NCI-H510A treated with DMSO at 0.1 percent for 48 hours (cell line): ENCODE measurements at places on chromosomes 5 and 9.

- no peak for DNase-seq
Observed at GRCh38 chr5:107597247-107597646, 73.5 kb downstream of the EFNA5 start.

DNA sequence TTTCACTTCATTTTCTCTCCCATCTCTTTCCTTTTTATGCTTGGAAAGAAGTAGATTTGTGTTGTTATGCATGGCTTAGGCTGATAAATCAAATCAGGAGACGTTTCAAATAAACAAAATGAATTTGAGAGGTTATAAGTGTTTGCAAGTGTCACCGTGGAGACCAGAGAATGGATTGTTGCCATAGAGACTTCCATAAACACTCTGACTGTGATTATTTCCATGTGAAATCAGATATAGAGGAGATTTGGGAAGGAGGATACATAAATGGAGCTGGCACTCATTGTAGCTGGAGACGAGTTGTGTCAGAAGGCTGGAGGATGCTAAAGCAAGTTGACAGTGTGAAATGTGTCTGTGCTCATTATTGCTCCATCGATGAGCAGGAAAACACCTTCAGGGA is 84.2 kb upstream of the PCSK1 start:
- DNase-seq, result peak; percentile 36

DNA sequence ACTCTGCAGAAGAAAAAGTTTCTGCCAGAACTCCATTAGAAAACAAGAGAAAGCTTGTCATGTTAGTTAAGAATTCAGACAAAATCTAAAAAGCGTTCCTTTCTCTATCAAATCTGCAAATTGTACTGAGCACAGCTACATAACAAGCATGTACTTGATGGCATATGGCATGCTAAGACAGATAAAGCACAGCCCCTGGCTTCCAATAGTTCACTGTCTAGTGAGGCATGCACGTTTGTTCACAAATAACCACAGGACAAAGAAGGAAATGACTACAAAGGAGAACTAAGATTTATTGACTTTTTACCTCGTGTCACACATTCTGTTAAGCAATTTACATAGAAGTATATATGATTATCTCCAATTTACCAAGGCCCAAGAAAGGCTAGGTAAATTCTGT is 518.2 kb upstream of the TLE4 start:
- no peak for DNase-seq

DNA sequence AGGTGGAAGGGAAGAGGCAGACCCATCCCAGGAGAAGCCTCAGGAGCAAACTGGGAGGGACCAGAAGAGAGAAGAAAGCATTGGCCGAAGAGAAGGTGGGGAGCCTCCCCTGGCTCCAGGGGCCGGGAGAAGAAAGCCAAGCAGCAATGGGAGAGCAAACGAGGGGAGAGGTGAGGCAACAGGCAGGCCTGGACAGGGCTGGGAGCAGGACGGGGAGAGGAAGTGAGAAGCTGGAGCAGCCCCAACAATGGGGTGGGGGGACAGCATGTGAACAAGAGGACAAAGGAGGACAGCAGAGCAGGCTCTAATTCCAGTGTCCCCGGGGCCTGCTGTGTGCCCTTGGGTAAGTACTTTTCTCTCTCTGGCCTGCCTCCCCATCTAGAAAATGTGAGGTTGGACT is 115.3 kb downstream of the PSD2 start:
- no peak for DNase-seq

DNA sequence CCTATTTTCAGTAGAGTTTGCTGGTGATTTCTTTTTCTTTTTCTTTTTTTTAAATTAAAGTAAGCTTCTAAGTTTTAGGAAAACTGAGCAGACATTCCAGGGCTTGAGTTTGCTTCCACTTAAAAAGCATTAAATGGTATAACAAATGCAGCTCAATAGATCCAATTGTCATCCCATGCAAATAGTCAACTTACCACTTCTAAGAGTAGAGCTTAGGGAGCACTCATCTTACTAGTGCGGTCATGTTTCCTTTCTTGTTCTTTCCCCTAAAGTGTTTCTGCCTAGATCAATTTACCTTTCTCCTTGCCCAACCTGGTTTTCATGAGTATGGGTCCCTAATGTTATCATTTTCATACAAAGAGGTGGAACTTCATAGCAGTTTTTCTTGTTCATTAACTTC is 13.0 kb upstream of the CEP120 start:
- no peak for DNase-seq

- no peak for DNase-seq
Observed at GRCh38 chr5:53423724-53424123, 56.7 kb upstream of the FST start.

DNA sequence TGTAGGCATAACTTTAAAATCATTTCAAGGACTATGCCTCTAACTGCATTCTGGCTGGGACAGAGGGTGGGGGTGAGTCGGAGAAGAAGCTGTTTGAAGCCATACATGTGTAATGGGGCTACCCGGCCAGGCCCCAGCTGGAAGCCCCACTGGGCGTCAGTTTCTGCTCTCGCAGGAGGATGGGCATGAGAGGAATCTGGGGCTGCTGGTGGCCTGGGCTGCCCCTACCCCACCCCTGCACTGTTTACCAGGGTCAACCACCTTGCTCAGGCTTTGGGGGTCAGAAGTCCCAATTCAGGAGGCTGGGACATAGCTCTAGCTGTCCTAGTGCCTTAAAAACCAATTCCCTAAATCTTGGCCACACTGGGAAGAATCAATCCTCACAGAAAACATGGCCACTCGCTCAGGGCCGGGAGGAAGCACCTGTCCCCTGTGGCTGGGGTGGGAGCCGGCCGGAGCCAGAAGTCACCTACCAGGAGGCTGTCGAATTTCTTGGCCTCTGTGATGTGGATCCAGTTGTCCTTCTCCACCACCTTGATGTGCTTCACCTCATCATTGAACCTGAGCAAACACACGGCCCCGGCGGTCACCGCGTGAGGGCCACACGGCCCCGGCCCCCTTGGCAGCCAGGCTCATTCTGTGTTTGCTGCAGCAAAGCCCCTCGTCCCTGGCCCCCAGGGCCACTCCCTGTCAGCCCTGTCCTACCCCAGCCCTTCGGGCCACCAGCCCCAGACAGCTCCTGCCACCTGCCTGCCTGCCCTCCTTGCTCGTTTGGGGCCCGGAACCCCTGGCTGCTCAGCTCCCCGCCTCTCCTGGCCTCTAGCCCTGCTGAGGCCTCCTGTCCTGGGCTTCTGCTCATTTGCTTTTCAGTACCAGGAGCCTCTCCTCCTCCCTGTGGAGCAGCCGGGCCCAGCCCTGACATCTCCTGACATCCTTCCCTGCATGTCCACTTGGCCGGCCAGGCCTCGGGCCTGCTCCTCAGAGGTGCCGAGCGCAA is 33.6 kb upstream of the SARDH start:
- DNase-seq, result no peak

GRCh38 chr5:17257705-17258273 is 40.4 kb downstream of the BASP1 start:
- DNase-seq, result no peak

DNA sequence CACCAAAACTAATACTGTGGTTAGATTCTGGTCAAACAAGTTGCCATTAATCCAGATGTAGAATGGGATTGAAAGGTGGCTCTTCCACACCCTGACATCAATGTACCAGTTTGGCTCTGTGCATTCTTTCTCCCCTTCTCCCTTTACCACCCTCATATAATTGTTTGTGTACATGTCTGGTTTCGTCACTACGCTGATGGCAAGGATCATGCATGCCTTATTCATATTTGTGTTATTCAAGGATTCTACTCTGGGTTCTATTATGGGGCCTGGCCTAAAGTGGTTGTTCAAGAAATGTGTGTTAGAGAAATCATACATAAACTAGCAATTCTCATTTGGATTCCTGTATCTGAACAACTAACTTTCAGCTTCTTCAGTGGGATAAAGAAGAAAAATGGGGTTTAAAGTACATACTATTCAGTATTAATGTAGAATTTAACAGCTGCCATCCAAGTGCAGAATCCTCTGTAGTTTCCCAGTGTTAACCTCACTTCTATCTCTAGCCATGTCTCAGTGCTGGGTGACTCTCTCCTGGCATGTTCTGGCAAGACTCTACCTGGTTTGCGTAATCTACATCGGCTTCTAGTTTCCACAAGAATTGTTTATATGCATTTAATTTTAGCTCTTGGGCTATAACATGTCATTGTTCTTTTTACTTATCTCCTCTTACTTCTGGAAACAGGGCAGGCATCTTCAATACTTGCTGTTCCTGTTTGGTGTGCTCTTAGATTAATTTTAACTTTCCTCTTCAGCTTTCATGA is 27.9 kb upstream of the CDKN2B start:
- no peak for DNase-seq

DNA sequence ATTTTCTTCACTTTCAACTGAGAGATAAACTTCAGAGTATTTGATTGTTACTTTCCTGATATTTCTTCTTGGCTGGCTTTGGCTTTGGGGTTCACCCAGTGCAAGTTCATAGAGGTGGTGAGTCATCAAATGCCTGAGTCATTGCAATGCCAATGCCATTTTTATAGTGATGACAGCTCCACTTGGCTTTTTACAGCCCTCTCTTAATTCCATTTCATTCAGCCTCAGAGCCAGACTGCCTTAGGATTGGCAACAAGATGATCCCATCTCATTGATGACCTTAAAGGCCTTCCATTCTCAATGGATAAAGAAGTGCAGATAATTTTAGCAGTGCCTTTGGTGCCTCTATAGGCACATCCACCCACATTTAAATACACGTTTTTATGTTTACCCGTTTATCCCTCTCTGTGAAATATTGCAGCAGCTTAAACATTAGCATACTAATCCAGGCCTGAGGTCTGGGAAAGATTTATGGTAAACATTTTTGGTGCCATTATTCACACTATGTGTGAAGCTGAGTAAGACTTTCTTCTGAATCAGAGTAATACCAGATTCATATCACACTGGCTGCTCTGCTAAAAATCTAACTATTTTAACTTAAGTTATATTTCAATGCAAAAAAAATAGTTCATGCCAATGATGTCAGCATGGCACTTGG is 88.9 kb upstream of the TYRP1 start:
- DNase-seq, result no peak

GRCh38 chr9:137550231-137550621 is at the start of gene PNPLA7:
Gene PNPLA7 (minus strand): TSS chr9:137550402. CDS start chr9:137550197, 205 bp downstream.
- peak; percentile 87 for DNase-seq

GRCh38 chr9:135813671-135814290 is 93.6 kb downstream of the CAMSAP1 start:
- DNase-seq, result no peak
